ENCODE measurements at places on chromosomes 2 and 18.
A peak's percentile ranks its signal among the peaks of the same experiment; 100 is the strongest.

DNA sequence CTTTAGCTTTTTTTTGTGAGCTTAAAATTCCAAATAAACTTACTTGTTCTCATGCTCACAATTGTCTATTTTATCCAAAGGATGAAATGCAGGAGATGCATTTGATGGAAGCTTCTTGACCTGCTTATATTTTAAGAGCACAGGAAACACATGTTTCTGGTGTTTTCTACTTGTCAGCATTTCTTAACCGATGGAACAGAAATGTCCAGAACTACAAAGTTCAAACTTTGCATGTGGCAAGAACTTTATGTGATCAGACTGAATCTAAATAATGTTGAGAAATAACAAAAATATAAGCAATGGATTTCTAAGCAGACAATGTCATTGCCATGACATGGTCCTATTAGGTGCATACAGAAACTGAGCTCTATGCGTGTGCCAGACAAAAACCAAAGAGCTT lies 9.9 kb upstream of the CTLA4 start:
- DNase-seq: no peak

GRCh38 chr2:45781464-45781811 lies 130.0 kb downstream of the PRKCE start:
- no peak for DNase-seq

GRCh38 chr2:30666266-30666874 lies 140.9 kb downstream of the CAPN13 start:
- DNase-seq: peak; percentile 61

DNA sequence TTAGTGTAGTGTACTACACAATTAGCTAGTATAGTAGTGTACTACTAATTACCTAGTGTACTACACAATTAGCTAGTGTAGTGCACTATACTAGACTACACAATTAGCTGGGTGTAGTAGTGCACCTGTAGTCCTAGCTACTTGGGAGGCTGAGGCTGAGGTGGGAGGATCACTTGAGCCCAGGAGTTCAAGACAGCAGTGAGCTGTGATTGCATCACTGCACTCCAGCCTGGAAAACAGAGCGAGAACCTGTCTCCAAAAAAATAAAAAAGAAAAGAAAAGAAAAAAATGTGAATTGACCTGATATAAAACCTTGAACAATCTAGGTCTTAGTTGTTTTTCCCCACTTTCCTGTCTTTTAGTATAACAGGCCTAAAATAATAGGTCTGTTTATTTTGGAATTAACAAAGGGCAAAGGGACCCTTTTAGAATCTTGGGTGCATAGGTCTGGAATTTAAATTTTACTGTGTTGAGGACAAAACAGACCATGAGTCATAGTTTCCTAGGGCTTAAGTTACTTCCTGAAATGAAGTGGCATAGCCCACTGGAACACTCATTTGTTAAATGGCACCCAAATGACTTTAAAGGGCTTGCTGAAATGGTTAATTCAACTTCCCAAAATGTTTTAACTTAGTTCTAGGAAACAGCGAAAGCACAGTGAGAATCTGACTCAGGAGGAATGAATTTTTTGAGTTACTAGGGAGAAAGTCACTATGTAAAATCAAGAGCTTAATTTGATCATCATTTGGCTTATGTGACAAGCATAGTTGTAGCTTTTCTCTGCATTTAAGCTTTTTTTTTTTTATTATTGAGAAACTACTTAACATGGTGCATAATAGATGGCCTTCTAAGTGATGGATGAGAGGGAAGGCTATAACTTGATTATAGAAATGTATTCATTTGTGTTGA lies 50.7 kb upstream of the ARL5A start:
- DNase-seq: no peak

- no peak for DNase-seq
Observed at GRCh38 chr2:206801418-206802189, 36.2 kb downstream of the FASTKD2 start.

GRCh38 chr18:32732165-32732564 lies 40.7 kb downstream of the KLHL14 start:
- DNase-seq: no peak

DNA sequence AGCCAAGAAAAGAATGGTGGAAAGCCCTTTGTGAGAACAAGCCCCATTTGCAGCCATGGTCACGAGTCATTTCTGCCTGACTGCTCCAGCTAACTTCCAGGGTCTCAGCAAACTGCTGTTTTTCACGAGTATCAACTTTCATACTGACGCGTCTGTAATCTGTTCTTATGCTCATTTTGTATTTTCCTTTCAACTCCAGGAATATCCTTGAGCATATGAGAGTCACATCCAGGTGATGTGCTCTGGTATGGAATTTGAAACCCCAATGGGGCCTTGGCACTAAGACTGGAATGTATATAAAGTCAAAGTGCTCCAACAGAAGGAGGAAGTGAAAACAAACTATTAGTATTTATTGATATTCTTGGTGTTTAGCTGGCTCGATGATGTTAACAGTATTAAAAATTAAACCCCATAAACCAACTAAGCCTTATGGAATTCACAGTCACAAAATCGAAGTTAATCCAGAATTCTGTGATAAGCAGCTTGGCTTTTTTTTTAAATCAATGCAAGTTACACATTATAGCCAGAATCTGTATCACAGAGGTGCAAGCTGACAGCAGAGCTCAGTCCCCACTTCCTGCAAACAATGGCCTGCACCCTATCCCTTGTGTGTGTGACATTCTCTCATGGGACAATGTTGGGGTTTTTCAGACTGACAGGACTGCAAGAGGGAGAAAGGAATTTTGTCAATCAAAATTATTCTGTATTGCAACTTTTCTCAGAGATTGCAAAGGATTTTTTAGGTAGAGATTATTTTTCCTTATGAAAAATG lies 26.1 kb downstream of the SLC14A1 start:
- peak; percentile 93 for DNase-seq

- no peak for DNase-seq
Observed at GRCh38 chr2:6441800-6442199, 423.9 kb downstream of the CMPK2 start.

DNA sequence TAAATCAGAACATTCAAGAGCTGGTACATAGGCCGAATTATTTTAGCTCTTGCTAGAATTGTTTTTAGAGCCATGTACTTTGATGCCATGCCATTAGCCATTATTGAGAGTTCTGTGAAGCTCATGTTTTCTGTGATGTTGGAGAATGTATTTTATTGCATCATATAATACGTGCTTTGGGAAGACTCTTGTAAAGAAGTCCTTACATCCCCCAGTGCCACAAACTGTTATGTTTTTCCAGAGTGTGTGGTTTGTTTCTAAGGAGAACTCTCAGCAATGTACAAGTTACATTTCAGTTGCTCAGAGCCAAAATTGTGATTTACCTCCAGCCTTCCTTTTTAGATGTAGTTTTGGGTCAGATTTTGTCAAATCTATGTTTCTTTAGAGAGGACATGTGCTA lies 148.6 kb downstream of the HAUS1 start:
- no peak for DNase-seq

- DNase-seq: no peak
Observed at GRCh38 chr18:58902961-58903360, 38.3 kb downstream of the ZNF532 start.

GRCh38 chr2:215658635-215659305 lies 222.9 kb upstream of the FN1 start:
- DNase-seq: no peak

GRCh38 chr2:192026059-192026824 lies 168.5 kb downstream of the TMEFF2 start:
- no peak for DNase-seq

DNA sequence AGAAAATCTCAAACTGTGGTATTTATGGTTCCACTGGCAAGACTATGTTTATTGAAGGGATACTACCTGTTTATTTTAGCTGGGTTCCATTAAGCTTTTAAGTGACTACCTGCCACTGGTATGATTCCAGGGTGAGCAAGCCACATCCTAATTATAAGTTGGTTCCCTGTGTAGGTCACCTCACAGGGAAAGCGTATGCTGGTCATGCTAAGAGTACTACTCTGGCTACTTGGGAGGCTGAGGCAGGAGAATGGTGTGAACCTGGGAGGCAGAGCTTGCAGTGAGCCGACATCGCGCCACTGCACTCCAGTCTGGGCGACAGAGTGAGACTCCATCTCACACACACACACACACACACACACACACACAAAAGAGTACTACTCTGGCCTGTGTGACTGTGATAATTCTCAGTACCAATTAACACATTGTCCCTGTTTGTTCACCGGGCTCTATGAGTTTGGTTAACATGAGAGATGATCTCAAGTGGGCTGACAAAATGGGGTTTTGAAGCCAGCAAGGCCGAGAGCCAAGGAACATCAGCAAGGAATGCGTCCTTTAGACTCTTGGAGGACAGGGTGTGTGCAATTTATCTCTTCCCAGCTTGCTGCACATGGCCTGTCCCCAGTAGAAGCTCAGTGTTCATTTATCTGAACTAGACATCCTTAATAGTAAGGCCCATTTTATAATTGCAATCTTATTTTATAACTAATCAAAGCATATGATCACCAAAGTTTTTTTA lies 15.2 kb upstream of the ITSN2 start:
- DNase-seq: no peak

- DNase-seq: no peak
Observed at GRCh38 chr18:70182548-70182947, 22.9 kb downstream of the RTTN start.

- DNase-seq: no peak
Observed at GRCh38 chr2:47321006-47321405, 82.0 kb upstream of the MSH2 start.

- DNase-seq: no peak
Observed at GRCh38 chr2:185187421-185187820, 551.2 kb upstream of the FSIP2 start.

- DNase-seq: no peak
Observed at GRCh38 chr2:220654322-220654721, 917.8 kb downstream of the EPHA4 start.

DNA sequence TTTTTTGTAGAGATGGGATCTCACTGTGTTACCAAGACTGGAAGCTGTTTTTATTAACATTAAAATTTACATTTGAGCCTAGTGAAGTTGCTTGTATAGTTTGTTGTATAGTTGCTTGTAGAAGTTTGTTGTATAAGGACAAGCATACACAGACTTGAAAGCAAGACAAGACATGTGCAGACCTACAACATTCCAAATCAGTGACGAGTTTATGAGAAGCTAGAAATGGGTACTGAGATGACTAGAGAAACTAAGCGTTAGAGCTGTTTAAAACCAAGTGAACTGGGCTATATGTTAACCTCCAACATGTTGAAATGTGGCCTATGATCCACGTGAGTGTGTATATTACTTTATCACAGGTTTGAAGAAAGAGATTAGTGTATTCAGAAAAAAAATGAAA lies 39.1 kb downstream of the ABCB11 start:
- DNase-seq: no peak

DNA sequence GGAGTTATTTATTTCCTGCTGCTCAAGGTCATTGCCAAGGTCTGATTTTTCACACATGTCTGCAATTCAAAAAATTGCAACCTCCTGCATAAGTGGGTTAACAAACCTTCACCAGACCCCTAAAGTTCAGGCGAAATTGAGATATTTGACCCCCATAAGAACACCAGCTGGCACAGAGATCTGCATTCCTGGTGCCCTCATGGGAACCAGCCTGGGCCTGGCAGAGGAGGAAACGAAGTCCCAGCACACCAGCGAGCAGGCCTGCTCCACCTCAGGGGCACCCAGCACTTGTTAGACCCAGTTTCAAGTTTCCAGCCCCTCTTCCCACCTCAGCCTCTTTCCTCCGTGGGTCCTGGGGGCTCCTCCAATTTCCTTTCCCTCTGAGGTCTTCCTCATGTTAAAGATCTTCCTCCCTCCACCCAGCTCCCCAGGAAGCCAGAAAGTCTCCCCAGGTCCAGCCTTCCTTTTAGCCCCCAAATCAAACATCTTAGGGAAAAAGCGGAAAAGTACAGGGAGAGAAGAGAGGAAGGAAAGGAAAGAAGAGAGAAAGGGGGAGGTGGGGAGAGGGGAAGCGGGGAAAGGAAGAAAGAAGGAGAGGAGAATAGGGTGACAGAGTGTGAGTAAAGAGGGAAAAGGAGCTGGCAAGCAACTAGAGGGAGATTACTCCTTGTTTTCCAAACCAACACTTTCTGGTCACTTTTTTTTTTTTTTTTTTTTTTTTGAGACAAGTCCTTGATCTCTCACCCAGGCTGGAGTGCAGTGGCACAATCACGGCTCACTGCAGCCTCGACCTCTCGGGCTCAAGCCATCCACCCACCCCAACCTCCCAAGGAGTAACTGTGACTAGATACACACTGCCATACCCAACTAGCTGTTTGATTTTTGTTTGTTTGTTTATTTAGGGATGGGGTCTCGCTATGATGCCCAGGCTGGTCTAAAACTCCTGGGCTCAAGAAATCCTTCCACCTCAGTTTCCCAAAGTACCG lies 3.9 kb upstream of the C2orf72 start:
- DNase-seq: no peak

GRCh38 chr2:239500574-239501550 lies 100.0 kb upstream of the HDAC4 start:
- DNase-seq: no peak

Measured in NCI-H2171 treated with DMSO at 0.1 percent for 48 hours (cell line).